ENCODE measurements at places on chromosomes 7 and 10.

DNA sequence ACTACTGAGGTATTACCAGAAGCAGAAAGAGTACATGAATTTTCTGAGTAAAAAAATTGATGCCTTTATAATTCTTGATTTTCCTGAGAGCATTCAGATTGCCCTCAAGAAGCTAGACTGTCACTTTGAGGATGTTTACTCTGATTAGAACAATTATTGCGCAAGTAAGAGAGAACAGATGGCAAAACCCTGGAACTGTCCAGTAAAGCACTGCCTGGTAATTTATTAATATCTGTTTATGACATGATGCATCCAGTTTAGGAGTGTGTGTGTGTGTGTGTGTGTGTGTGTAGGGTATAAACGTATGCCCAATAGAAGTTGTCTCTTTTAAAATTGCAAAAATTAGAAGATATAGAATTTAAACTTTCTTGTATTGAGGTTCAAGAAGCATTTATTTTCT is 379.7 kb downstream of the PHTF2 start:
- DNase-seq: no peak

- DNase-seq: no peak
Observed at GRCh38 chr10:11863353-11864109, 40.4 kb downstream of the PROSER2 start.

GRCh38 chr10:131546086-131546810 is 234.7 kb upstream of the TCERG1L start:
- DNase-seq: no peak

DNA sequence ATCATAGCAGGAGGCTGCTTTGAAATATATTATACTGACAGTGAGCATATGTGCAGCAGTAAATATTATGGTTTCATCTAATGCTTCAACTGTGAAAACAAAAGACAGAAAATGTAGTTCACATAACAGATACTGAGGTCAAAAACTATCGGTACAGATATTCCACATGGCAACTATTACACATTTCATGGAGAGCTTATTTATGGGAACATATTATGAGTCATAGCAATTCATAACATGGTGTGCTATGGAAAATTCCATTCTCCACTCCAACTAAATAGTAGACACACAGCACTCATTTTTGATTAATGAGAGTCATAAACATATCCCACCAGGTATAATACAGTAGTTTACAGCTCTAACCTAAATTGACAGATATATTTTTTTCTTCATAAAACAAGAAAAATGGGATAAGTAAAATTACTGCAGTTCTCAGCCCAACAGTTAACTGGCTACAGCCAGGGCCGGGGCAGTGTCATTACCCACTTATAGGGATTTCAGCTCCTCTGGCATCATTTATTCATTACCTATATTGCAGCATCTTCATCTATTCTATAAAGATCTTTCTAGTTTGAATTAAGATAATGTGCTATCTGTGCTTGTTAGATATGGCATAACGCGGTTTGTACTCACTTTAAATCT is 475.6 kb upstream of the KLF6 start:
- no peak for DNase-seq

DNA sequence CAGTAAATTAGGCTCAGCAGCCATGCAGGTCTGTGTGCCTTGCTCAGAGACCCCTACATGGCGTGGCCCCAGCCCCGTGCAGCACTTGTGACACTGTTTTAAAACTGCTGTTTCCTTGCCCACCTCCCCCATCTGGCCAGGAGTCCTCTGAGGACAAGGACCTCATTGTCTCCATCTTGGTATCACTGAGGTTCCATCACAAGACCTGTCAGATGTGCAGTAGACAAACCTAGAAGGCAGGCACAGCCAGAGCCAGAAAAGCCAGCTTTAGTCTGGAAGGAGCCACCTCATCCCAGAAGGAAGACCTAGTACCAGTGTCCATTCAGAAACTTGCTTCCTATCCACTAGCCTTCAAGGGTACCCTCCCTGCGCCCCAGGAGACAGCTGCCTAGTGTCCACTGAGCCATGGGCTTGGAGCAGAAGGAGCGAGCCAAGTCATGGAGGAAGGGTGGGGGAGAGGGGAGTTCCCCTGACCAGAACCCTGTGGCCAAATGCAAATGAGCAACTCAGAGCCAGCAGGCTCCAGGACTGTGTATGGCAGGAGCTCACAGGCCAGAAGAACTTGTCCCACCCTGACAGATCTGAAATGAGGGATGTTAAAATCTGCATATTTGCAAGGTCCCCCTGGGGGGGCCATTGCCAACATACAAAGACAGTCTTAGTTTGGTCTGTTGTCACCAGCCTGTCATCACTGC is 176.1 kb downstream of the SH3PXD2A start:
- no peak for DNase-seq

- DNase-seq: no peak
Observed at GRCh38 chr7:55794527-55794926, 68.0 kb downstream of the SEPTIN14 start.

DNA sequence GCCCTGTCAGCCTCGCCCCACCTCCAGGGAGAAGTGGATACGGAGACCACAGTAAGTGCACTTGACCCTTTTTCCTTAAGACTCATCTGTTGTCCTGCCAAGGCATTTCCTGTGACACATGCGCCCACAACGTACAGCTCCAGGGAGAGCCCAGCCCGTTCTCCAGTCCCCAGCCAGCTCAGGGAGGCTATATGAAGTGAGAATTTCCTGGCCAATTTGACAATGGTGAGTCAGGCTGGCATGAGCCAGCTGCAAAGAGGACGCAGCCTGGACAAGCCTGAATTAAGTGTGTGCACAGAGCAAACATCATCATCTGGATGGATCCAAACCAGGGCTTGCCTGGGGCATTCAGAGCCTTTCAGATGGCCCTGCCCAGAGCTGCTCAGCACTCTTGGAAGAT is 244.8 kb downstream of the KCNMA1 start:
- DNase-seq: no peak

- DNase-seq: no peak
Observed at GRCh38 chr10:124601431-124602120, 140.0 kb downstream of the LHPP start.

DNA sequence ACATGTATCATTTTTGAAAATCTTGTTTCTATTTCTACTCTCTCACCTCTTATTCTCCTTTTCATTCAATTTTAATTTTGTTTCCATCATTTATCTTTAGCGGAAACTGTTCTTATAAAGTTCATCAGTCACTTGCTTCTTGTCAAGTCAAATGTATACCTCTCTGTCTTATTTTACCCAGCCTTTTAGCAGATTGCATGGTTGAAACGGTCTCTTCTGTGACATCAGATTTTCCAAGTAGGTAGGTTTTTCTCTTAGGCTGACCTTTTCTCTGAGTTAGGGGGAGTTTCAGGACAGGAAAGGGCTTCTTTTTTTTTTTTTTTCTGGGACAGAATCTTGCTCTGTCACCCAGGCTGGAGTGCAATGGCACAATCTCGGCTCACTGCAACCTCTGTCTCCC is 195.5 kb downstream of the CDK14 start:
- DNase-seq: no peak

DNA sequence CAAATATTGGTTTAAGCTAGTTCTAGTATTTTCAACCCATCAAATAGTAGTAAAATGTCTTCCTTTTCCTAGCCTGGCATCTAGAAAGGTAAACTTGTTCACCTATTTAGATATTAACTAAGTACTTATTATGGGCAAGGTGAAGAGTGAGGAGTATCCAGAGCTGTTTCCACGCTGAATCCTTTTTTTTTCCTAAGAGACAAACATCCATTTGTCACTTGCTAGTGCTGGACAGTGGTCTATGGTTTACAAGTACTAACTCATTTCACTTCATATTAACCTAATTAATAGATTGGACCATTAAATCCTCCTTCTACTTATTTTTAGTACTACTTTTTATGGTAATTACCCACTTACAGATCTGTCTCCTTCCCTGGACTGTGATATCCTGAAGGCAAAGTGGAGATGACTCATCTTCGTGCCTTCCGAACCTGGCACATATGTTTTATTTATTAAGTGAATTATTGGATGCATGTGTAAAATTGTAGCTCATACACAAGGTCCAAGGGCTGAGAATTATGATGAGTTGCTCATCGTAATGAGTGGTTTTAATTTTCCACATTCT is 159.6 kb upstream of the IGFBP3 start:
- no peak for DNase-seq

DNA sequence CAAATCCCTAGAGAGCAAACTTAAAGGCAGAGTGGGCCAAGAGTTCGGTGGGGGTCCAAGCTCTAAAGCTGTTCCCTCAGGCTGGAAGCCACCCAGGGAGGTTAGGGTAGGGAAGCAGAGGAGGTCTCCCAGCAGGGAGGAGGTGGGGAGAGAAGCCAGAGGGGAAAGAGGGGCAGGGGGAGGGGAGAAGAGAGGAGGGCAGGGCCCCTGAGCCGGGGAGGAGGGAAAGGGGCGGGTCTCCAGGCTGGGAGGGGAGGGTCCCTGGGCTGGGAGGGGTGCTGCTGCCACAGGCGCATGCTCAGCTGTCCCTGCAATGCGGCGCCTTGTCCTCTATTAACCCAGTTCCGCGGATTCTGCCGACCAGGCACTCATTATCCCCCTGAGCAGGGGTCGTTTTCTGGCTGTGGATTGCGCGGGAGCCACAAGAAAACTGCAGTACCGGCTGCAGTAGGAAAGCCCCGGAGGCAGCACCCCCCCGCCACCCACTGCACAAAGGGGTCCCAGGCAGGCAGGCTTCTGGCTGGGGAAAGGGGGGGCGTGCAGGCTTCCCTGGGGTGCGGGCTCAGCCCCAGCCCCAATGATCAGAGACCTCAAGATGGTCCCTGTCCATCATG is 49.3 kb downstream of the CAMK2B start:
- DNase-seq: peak; percentile 52

GRCh38 chr10:59880971-59881510 is 25.3 kb downstream of the CCDC6 start:
- no peak for DNase-seq

GRCh38 chr7:156731651-156732050 is 91.1 kb downstream of the RNF32 start:
- no peak for DNase-seq

DNA sequence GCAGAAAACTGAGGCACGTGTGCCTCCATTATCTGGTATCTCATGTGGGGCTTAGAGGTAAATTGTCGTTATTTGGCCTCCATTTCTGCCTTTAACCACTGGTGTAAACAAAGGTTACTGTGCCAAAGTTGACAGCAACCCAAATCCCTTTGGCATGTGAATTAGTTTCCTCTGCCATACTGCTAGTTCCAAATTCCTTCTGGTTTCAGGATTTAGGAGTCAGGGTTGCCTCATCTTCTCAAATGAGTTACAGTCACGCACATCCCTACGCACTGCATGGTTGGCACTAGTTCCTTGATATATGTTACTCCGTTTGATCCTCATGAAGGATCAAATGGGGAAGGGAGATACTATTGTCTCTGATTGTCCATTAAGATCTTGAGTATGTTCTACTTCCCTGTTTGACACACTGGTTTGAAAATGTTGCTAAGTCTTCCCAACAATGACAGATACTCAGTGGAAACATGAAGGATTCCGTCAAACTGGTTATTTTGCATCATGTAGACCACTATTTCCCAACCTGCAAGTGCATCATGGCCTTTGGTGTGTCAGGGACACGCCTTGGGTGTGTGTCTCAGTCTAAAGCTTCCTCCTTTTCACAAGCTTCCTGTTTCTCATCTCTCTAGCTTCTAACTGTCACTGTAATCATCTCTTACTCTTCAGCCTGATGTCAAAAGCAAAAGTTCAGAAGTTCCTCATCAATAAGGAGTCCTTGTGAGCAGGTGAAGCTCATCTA is at the start of gene LIPN:
Gene LIPN (plus strand): TSS at position 655 of the 736 bp plus-strand sequence. CDS start 1,386 bp downstream, outside the sequence.
- no peak for DNase-seq

DNA sequence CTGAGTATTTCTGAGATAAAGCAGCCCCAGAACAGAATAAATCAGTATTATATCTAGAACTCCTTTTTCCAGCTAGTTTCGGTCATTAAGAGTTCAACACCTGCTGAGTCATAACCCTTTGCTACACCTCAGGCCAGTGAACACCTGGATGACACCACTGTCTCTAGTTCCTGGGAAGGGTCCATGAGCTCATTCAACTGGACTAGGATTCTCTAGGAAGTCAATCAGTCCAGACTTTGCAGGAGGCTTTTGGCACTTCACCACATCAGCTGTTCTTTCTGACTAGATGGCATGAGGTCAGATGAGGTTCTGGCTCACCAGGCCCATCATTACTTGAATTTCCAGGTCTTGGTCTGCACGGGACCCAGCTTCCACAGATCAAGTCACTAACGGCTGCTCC is 11.7 kb downstream of the SLC39A12 start:
- no peak for DNase-seq

DNA sequence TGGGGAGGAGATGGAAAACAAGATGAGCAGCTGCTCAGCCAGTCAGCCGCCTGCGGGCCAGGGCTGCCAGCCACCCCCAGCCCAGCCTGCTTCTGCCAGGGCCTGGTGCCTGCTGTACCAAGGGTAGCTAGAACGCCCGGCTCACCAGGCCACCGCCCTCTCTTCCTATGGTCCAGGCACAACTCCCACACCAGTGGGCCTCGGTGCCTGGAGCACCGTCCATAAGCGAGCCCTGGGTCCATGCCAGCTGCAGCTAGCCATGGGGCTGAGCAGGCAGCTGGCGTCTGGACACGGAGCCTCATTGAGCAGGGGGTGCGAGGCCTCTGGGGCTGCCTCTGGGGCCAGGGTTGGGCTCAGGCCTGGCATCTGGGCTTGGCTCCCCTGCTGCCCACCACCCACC is 8.5 kb upstream of the RABGEF1 start:
- no peak for DNase-seq

- no peak for DNase-seq
Observed at GRCh38 chr7:21317966-21318915, 109.6 kb upstream of the SP4 start.

- no peak for DNase-seq
Observed at GRCh38 chr7:142496545-142496991, 238.7 kb upstream of the PRSS58 start.

DNA sequence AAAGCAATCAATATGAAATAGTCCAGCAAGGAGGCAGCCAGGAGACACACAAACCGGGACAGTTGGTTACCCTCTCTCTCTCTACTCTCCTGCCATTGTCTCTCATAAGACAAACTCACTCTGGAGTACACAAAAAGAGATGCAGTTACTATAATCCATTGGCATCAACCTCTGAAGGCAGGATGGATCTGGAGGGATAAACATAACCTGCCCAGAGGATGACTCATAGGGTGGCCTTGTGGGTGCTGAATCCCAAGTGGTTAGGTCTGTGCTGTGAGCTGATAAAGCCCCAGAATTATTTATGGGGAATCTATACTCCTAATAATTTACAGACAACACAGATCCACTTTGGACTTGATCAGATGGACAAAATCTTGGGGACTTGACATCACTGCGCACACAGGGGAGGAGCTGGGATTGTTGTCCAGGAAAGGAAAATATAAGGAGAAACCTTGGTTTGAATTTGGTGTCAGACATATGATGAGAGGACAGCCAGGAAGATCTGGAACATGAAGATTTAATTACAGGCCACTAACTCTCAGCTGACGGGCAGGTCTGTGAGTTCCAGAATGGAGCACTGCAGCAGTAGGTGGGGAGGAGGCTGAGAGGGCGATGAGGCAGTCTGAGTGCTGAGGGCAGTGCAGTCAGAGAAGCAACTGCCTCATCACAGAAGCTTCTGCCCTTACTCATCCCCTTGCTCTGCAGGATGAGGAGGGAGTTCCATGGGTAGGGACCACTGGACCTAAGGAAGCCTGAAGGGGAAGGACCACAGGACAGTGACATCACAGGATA is 113.9 kb upstream of the PRSS58 start:
- no peak for DNase-seq

GRCh38 chr7:12630513-12630819 is 57.0 kb upstream of the ARL4A start:
- DNase-seq: no peak

- DNase-seq: no peak
Observed at GRCh38 chr10:78828647-78829539, 239.9 kb upstream of the ZMIZ1 start.

Measured in endothelial cell (in vitro differentiated cells).